ENCODE measurements at places on chromosomes 7 and 10.

DNA sequence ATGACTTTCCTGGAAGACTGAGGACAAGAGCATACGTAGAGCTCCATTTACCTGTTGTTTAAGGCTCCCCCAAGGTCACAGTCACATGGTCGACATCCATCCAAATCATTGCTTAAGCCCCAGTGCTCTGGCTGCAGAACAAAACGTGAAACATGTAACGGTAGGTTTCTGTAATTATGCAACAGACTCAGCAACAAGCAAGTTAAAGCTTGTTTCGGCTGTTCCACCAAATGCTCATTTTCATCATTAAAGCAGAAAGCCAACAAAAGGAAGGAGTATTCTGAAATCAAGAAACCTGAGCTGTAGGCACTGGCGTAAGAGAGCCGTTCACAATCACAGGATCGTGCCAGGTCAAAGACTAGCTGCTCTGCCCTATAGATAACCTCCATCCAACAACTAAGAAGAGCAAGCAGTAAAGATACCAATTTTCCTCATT is 30.0 kb downstream of the LAMB1 start:
- DNase-seq = no peak

- DNase-seq = no peak
Observed at GRCh38 chr7:157905651-157906461, 569.1 kb downstream of the DNAJB6 start.

DNA sequence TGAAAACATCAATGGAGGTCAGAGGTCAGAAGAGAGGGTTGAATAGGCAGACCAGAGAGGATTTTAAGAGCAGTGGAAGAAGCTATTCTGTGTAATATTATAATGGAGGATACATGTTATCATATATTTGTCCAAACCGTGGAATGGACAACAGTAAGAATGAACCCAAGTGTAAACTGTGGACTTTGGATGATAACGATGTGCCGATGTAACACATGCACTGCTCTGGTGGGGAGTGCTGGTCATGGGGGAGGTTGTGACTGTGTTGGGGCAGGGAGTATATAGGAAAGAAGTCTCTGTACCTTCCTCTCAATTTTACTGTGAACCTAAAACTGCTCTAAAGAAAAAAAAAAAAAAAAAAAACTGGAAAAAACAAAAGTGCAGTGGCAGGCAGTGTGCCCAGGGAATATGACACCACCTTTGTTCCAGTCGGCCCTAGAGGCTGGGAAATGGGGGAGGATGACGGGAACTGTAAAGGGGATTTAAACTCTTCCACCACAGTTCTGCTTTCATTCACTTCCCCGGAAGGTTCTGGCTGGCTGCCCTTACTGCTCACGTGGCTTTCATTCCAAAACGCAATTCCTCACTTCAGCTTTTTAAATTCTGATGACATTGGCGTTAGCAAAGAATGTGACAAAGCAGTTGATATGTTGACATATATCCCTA is 113.7 kb upstream of the ANKRD1 start:
- no peak for DNase-seq

- DNase-seq = no peak
Observed at GRCh38 chr7:4175346-4175973, 506.6 kb upstream of the FOXK1 start.

DNA sequence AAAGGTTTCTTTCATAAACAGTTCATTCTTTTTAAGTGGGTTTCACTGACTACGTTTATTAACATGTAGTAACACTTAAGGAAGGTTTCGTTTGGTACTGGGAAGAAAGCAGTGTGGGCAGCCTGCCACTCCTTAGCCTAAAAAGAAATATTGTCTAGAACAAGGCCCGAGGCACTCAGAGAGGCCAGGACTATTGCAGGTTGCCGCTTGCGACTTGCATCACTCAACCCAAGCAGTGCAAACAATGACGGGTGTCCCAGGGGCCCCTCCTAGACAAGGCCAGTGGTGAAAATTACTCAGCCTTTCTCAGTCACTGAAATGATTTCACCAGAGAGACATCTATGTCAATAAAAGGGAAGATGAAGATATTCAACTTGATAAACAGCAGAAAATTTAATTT is 243.9 kb downstream of the SNX13 start:
- DNase-seq = peak; percentile 28

- no peak for DNase-seq
Observed at GRCh38 chr10:132306864-132307751, 642 bp downstream of the STK32C start.

DNA sequence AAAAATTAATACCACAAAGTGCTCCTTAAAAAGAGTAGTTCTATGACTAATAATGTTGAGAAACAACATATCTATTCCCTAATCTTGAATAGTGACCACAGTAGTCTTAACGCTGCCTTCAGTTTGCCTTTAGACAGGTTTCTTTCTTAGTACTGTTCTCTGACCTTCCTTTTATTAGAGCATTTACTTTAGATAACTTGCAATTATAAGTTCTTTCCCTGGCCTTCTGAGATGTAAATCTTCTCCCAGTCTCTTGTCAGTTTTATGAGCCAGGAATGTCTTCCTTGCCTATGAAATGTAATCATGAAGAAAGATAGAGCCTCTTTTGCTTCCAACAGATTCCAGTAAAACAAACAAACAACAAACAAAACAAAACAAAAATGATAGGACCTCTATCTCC is 1119.8 kb upstream of the LRRTM3 start:
- DNase-seq = no peak

- DNase-seq = no peak
Observed at GRCh38 chr7:134813663-134814396, 34.4 kb downstream of the CALD1 start.

- no peak for DNase-seq
Observed at GRCh38 chr7:105766421-105767073, 109.9 kb downstream of the ATXN7L1 start.

DNA sequence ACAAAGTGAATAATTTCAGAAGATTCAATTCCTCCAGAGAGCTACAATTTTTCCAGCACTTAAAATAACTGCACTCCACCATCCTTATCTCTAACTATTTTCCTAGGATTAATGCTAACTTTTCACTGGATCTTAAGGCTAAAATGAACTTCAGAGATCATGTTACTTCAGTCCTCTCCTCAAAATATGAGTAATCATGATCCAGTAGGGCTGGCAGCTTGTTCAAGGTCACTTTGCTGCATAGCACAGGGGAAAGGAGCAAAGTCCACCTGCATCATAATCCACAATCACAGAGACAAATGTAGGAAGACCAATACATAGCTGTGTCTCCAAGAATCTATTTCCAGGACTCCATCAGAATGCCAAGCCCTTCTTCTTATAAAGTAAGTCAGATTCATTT is 150.3 kb downstream of the LRRTM3 start:
- no peak for DNase-seq

DNA sequence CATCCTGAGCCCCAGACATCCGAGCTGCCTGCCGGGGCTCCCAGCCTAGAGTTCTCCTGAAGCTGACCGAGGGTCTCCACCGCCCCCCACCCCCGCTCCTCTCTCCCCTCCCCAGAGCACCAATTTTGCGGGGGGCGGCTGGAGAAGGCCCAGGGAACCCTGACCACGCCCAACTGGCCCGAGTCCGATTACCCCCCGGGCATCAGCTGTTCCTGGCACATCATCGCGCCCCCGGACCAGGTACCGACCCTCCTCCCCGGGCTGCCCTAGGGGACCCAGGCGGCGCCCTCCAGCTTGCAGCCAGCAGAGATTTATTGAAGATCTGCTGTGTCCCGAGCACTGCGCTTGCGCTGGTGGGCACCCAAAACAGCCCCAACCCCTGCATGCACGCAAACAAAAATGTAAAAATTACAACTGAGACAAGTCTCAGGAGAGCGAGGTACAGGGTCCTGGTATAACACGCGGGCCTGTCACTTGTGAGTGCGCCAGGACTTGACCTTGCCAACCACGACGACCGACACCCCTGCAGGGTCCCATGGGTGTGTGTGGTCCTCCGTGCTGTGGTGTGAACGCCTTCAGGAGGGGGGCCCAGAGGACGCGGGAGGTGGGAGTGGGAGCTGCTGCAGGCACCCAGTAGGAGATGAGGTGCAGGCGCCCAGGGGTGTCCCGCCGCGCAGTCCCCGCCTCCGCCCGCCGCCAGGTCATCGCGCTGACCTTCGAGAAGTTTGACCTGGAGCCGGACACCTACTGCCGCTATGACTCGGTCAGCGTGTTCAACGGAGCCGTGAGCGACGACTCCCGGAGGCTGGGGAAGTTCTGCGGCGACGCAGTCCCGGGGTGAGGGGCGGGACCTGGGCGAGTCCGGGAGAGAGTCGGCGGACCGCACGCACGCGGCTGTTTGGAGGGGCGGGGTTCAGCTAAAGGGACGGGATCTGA is 3.1 kb downstream of the PCOLCE start:
- no peak for DNase-seq

DNA sequence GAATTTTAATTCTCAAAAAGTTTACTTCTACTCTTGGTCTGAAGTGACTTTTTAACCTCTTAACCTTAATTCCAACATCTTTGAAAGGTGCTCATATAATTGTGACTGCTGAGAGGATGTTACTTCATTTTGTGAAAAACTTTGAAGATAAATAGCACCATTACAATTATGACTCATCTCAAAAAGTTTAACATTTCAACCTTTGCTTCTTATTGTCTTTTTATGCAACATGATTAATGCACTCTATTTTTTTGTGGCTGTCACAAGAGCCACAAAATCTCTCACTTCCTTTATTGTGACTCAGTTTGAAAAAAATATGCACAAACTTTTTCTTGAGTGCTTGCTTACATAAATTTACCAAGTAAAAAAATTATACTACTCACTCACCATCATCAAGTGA is 383.1 kb downstream of the LRRTM3 start:
- no peak for DNase-seq

- no peak for DNase-seq
Observed at GRCh38 chr7:114508086-114508485, 93.5 kb downstream of the FOXP2 start.

- DNase-seq = no peak
Observed at GRCh38 chr7:77524731-77525130, 12.4 kb upstream of the PTPN12 start.

DNA sequence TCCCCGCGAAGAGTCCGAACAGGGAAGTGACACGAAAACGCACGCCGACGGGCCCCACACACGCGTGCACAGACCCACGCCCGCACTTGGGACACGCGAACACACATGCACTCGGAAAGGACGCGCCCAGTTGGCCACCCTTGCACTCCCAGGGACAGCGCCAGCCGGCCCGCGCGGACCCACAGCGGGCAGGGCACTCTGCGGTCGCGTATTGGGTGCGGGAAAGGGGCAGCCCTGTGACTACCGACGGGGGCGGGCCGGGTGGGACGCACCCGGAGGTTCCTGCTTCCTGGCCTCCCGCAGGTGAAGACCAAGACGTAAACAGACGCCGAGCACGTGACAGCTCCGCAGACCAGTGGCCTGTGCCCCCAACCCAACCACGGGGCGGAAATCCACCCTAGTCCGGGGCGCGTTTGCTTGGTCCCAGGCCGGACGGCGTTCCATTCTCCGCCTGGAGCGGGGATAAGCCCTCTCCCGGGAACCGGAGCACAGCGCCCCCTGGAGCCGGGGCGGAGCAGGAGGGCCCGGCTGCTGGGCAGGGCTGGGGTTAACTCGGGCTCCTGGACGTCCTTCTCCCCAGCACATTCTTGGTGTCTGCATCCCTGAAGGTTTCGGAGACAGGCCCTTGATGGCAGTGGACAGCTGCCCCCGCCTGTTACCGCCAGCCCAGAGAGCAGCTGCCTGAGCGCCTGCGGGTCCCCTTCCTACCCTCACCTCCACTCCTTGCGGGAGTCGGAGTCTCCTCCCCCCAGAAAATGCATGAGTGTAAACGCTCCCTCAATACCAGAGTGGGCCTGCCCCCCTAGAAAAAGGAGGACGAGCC is 2.0 kb upstream of the LZTS2 start:
- no peak for DNase-seq

DNA sequence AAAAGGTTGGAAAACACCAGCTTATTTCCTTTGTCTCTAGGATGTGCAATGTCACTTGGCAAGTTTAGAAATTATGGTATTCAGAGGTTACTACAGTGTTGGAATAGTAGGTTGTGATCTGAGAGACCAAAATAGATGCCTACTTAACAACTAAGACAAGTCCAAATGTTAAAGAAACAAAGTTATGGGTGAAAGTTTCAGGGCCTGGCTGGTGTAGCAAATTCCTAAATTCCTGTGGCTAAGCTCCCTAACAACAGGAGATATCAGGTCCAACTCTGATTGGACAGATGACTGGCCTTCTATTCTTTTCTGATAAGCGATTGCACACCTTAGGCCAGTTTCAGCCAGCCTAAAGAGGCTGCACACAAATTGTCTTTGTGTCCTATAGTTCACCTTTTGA is 873.5 kb downstream of the REEP3 start:
- no peak for DNase-seq

- DNase-seq = no peak
Observed at GRCh38 chr7:155893664-155894063, 81.4 kb upstream of the SHH start.

- no peak for DNase-seq
Observed at GRCh38 chr10:44567471-44567870, 182.6 kb upstream of the CXCL12 start.

DNA sequence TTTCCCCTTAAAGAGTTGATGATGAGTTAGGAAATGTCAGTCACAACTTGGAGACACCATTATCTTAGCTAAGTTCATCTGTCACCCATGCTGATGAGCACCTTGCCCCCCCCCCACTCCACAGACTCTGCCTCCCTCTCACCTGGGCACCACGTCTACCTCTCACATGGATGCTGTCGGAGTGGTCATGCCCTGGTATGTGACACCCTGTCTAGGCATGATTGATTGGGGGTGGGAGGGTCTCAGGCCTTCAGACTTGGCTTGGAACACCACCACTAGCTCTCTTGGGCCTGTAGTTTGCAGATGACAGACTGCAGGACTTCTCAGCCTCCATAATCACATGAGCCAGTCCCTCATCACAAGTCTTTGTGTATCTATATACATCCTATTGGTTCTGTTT is 78.0 kb downstream of the WDR37 start:
- no peak for DNase-seq

DNA sequence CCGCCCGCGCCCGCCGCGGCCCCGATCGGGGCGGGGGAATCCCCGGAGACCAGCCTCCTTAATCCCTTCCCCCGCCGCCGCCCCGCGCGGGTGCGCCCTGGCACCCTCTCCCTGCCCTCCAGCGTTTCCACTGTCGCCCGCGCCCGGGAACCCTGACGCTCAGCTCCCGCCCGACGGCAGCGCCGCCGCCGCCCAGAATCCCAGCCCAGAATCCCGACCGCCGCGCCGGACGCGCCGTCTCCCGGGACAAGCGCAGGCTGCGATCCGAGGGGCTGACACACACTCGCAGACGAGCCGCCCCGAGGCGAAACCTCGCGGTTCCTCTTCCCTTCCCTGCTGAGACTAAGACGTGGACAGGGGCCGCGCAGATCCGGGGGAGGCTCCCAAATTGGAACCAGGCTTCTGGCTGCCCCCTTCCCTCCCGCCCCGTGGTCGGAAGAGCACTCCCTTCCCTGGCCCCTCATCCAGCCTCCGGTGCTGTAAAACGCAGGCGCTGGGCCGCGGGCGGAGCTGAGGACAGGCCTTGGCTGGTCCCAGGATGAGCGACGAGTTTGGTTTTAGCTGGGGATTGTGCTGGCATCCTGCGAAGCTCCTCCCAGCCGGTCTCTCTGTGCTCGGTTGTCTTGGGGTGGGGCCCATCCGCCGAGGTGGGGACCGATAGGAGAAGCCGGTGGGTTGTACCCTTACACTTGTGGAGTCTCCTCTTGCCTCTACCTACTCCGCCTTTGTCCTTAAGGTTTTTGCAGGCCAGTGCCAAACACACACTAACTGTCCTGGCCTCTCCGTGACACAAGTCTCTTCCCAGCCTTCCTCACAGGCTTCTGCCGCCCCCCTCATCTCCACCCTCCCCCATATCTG is 1.1 kb downstream of the MARVELD1 start:
- DNase-seq = peak; percentile 73

GRCh38 chr7:111113263-111114017 is 22.5 kb downstream of the LRRN3 start:
- DNase-seq = no peak

Measured in urinary bladder (tissue), 4 donors.